ENCODE measurements at places on chromosomes 3 and 15. TPM values are rescaled to one million over a fixed set of nuclear protein-coding genes. Genes with fewer than 3 reads are reported as not detected.

The ICE2 gene
- 41.8 TPM for total RNA-seq

The GASK1A gene
- total RNA-seq: not detected

The P2RY14 gene
- not detected for total RNA-seq

The NEDD4 gene
- total RNA-seq: 39.3 TPM

The ALDH1A2 gene
- total RNA-seq: 0.58 TPM

The CCDC33 gene
- total RNA-seq: not detected

The ACTRT3 gene
- 2.8 TPM for total RNA-seq

The AHSG gene
- total RNA-seq: not detected

The SAXO2 gene
- not detected for total RNA-seq

The PARP15 gene
- total RNA-seq: 4.3 TPM

The CTDSPL gene
- 26.9 TPM for total RNA-seq

The PLSCR2 gene
- total RNA-seq: not detected

The CORO2B gene
- 10.9 TPM for total RNA-seq

The COL6A5 gene
- total RNA-seq: 0.05 TPM

The ZNF639 gene
- total RNA-seq: 25.6 TPM

The CIB1 gene
- total RNA-seq: 36.3 TPM

The MYO5C gene
- total RNA-seq: 33.4 TPM

The DPPA2 gene
- not detected for total RNA-seq

The SV2B gene
- total RNA-seq: 28.6 TPM

The NMD3 gene
- total RNA-seq: 45.8 TPM

The KLHL40 gene
- total RNA-seq: not detected

The DTX3L gene
- total RNA-seq: 48.7 TPM

The MKRN2OS gene
- total RNA-seq: not detected

The BNC1 gene
- 6.6 TPM for total RNA-seq

The MITF gene
- 6.1 TPM for total RNA-seq

The LMAN1L gene
- not detected for total RNA-seq

The PLSCR4 gene
- 56.9 TPM for total RNA-seq

The CPN2 gene
- not detected for total RNA-seq

The TRPM1 gene
- total RNA-seq: not detected

The CTXN2 gene
- total RNA-seq: not detected
